ENCODE measurements at places on chromosomes 6 and 20.

DNA sequence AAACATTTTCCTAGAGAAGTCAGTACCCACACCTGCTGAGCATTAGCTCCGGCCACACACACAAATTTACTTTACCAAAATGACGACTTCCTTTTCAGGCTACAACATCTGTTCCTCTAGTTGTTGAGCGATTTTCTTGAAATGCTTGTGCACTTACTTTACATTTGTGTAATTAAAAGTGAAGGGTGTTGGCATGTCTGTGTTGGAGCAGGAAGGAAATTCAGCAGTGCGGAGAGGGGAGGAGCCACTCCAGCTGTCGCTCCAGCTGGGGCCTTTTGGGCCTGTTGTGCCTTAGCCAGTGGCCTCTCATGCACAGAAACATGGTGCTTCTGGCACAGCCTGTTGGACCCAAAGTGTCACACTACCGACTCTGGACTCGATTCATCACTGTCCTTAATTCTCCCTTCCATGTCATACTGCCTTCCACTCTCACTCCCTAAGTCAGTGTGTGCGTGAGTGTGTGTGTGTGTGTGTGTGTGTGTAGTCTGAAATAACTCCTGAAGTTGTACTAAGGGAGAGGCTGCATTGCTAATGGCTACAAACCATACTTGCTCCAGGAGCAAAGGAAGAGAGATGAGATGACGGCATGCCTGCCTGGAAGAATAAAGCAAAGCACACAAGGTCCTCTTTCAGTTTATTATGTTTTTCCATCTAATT is 191.8 kb upstream of the ARG1 start:
- no peak for DNase-seq

DNA sequence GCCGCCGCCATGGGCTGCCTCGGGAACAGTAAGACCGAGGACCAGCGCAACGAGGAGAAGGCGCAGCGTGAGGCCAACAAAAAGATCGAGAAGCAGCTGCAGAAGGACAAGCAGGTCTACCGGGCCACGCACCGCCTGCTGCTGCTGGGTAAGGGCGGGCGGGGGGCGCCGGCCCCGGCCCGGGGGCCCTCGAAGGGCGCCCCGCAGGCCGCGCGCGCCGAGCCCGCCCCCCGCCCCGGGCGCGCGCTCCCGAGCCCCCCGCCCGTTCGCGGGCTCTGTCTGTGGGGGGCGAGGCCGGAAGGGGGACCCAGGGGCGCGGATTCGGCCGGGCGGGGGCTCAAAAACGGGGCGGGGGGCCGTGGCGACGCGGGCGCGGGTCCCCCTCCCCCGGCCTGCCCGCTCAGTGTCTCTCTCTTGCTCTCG is 39.2 kb downstream of the GNAS start:
- peak; percentile 40 for DNase-seq

DNA sequence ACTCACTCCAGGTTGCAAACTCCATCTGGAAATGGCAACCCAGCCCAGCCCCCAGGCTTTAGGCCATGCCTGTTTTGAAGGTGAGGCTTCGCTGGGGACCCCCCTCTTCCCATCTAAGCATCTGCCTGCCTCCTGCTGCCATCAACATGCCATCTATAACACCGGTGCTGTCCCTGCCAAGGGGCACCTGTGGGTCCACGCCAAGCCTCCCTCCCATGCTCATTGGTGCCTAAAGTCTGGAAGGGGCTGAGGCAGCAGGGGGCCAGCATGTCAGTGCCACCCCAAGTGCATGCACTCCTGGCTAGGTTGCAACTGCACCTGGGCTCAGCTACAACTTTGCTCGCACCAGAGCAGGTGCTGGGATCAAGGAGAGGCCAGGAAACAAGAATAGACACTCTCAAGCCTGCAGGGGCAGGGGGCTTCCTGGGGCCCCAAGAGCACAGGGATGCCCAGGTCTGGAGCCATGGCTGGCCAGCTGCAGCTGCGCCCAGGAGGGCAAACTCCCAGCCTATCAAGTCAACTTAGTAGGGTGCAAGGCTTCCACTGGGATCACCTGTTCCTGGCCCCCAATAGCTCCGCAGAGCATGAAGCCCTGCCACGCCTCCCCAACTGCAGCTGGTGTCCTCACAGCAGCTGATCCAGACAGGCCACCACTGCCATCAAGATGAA is 151.3 kb upstream of the HSF2 start:
- DNase-seq, result no peak

DNA sequence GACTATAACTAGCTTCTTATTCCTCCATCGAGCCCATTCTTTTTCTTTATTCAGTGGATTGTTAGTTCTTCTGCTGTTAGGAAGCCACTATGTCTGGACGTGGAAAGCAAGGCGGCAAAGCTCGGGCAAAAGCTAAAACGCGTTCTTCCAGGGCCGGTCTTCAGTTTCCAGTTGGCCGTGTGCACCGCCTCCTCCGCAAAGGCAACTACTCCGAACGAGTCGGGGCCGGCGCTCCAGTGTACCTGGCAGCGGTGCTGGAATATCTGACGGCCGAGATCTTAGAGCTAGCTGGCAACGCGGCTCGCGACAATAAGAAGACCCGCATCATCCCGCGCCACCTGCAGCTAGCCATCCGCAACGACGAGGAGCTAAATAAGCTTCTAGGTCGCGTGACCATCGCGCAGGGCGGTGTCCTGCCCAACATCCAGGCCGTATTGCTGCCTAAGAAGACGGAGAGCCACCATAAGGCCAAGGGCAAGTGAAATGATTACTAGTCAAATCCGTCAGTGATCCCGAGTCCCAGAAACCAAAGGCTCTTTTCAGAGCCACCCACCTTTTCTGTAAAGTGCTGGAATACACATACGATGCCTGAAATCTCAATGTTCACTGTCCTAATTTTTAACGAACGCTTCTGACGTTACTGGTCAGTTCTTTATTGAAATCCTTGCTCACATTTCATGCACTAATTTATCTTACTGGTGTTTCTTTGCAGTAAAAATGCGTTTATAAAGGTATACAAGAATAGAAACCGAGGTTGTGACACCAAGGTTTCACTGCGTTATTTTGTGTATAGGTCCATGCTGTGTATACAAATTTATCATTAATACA is 129.9 kb downstream of the HFE start:
- peak; percentile 97 for DNase-seq

DNA sequence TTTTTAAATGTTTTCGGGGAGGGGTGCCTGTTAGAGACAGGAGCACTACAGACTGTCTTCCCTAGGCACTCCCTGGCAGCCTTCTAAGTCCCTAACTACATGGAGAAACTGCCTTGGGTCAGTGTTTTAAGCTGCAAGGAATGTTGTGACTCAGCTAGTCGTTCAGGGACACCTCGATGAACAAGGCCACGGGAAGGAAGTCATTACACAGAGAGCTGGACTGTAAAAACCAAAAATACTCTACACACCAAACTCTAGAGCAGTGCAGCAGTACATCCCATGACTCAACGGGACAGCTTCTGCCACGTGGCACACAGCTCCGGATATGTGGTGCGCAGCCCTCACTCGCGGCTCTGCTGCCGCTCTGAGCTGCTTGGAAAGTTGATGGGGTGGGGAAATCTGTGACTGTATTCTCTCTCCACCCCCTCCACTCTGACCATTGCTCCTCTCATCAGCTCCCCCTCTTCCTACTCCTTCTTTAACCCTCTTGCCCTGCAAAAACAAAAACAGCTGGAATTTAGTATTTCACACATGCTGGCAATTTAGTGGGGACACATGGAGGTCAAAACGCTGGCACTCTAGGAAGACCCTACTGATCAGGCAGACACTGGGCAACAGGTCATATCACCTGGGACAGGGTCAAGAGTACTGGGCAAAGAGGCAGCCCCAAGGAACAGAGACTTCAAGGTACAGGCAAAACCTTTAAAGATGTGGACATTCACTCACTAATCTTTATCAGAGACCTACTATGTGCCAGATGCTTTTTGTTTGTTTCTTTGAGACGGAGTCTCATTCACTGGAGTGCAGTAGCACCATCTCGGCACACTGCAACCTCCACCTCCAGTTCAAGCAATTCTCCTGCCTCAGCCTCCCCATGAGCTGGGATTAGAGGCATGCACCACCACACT is 10.9 kb upstream of the LPIN3 start:
- no peak for DNase-seq

DNA sequence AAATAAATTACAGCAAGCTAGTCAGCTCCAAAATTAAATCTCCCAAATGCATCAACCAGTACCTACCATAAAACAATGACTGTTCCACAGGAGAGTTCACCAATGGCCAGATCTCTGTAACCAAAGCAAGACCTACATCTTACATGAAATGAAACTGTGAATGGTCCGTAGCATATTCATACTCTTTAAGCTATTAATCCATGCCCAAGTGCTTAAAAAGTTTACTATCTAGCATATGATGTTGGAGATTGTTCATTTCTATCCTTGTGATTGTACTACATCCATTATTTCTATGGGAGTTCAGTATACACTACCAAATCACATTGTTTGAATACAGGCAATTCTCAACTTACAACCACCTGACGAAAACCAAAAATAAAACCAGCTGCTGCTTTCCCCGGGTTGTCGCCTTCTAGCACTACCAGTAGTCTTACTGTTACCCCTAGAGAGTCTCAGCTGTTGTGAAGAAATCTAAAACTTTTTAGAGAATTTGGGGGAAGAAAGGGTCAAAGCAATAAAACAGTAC is 38.0 kb downstream of the HIVEP2 start:
- no peak for DNase-seq

- DNase-seq, result no peak
Observed at GRCh38 chr20:37288091-37288490, 1.4 kb upstream of the MANBAL start.

DNA sequence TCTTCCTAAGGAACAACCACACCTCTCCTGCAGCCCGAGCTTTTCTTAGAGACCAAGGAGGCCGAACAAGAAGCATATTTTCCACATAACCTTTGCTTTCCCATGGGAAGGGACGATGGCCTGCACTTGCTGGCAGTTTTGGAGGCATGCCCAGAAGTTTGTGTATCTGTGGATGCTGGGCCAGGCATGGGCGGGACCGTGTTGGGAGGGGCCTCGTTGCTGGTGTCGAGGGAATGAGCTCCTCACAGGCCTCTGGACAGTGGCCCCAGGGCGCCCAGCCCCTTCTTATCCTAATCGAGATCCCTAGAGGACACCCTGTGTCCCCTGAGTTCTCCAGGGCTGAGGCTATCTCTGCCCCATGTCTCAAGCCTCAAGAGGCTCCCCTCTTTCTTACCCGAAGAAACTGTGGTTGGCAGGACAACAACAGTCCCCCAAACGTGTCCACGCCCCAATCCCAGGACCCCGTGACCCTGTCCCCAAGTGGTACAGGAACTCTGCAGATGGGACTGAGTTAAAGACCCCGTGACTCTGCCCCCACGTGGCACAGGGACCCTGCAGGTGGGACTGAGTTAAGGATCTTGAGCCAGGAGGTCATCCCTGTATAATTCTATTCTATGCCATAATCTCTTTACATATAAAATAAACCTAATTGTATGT is 99.5 kb upstream of the BHLHE23 start:
- DNase-seq, result no peak

DNA sequence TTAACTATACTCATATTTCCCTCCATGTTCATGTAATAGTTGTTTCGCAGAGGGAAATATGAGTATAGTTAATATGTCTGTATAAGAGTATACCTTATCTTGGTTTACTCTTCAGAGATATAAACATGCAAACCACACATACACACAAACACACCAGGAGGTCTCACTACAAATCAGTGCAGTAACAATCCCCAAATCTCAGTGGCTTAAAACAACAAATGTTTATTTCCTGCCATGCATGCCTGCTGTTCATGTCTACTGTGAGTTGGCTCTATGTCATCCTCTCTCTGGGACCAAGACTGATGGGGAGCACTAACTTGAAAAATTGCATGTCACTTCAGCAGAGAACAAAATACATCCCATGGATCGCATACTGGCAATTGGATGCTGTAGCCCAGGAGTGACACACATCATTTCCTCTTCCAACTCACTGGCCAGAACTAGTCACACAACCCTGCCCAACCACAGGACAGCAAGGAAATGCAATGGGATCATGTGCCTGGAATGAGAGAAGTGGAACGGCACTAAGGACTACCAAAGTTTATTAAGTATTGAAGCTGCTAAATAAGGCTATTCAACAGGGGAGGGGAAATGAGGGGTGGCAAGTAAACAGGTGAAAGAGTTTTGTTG is 89.0 kb upstream of the DTNBP1 start:
- DNase-seq, result no peak

- no peak for DNase-seq
Observed at GRCh38 chr20:25534845-25535244, 50.5 kb downstream of the NINL start.

GRCh38 chr20:53981752-53982437 is 88.5 kb downstream of the BCAS1 start:
- no peak for DNase-seq

GRCh38 chr6:153645326-153645725 is 393.7 kb upstream of the OPRM1 start:
- no peak for DNase-seq

DNA sequence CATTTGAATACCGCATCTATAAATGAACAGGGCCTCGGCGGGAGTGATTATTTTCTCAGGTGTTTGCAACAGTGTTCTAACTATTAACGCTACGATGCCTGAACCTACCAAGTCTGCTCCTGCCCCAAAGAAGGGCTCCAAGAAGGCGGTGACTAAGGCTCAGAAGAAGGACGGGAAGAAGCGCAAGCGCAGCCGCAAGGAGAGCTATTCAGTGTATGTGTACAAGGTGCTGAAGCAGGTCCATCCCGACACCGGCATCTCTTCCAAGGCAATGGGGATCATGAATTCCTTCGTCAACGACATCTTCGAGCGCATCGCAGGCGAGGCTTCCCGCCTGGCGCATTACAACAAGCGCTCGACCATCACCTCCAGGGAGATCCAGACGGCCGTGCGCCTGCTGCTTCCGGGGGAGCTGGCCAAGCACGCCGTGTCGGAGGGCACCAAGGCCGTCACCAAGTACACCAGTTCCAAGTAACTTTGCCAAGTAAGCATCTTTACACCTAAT is 70.9 kb downstream of the HFE start:
- DNase-seq, result no peak

- no peak for DNase-seq
Observed at GRCh38 chr6:2921520-2922115, 18.5 kb upstream of the SERPINB9 start.

GRCh38 chr20:63840405-63840828 is 9.4 kb upstream of the ZBTB46 start:
- DNase-seq, result no peak

- DNase-seq, result no peak
Observed at GRCh38 chr20:53250456-53250855, 278.3 kb downstream of the TSHZ2 start.

GRCh38 chr20:5918856-5919625 is 31.3 kb downstream of the TRMT6 start:
- no peak for DNase-seq

DNA sequence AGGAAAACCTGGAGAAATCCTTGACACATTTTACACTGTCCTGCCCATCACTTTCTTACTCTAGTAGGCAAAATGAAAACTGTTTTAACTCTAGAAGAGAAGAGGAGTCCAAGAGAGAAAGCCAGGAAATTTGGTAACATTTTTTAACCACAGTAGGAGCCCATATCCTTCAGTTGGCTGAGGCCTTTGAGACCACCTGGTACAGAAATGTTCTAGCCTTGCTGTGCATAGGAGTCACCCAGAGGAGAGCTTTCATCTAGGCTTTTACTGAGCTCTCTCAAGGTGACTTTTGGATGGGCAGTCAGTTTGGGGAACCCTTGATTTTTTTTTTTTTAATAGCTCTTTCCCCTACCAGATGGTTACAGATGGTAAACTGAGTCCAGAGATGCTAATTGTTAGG is 25.0 kb downstream of the LRRN4 start:
- no peak for DNase-seq
